Activated CD4-positive, alpha-beta memory T cell treated with anti-CD3 and anti-CD28 coated beads for 36 hours (primary cell): ENCODE measurements at places on chromosomes 1 and 21. TPM values are rescaled to one million over a fixed set of nuclear protein-coding genes. Genes with fewer than 3 reads are reported as not detected.
A peak's percentile ranks its signal among the peaks of the same experiment; 100 is the strongest.

The CSF3R gene
- total RNA-seq, result not detected

DNA sequence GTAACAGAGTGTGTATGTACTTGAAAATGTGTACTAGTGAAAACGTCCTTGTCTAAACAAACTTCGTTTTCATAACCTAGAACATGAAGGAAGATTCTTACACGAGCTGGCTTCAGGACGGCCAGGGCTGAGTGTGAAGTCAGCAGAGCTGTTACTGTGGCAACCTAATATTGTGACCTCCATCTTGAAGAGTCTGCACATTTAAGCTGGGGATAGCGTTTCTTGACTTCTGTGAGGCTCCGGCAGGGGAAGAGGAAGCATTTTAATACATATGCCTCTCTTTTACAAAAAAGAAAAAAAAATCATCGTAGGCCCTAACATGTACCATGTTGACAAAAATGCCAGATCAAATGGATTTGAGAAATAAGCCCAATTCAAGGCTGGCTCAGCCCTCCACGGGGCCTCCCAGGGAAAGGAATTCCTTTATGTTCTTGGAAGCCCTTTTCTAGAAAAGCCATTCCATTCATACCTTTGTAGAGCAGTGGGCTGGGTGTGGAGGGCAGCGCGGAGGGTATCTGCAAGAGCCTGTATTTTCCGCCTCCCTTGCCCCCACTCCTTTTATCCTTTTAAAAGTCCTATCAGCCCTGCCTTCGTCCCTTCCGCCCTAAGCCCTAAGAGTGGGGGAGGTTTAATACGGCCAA, 51.1 kb downstream of the SIM2 start:
- H3K27me3 ChIP-seq, result peaks cover 37% of the 10 kb centered on the region
- peaks cover 15% of the 10 kb centered on the region for H3K4me1 ChIP-seq
- H3K27ac ChIP-seq, result no peak overlapping the region
- DNase-seq, result no peak
- no peak overlapping the region for H3K4me3 ChIP-seq

DNA sequence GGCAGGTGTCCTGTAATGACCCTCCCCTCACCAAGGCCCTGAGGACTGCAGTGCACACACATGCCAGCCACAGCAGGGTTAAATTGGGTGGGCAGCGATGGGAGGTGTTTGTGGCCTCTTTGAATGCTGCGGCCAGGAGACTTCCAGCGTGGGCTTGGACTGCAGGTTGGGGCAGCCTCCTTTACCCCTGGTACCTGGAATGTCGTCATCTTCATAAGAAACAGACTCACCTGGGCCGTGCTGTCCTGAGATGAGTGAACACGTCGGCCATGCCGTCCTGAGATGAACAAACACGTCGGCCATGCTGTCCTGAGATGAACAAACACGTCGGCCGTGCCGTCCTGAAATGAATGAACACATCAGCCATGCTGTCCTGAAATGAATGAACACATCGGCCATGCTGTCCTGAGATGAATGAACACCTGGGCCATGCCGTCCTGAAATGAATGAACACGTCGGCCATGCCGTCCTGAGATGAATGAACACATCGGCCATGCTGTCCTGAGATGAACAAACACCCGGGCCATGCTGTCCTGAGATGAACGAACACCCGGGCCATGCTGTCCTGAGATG, 50.1 kb upstream of the COL6A1 start:
- H3K27me3 ChIP-seq, result peaks cover 19% of the 10 kb centered on the region
- peaks cover 5% of the 10 kb centered on the region for H3K36me3 ChIP-seq
- DNase-seq, result peak; percentile 71
- H3K4me3 ChIP-seq, result no peak overlapping the region

The KCNT2 gene
- not detected for total RNA-seq

DNA sequence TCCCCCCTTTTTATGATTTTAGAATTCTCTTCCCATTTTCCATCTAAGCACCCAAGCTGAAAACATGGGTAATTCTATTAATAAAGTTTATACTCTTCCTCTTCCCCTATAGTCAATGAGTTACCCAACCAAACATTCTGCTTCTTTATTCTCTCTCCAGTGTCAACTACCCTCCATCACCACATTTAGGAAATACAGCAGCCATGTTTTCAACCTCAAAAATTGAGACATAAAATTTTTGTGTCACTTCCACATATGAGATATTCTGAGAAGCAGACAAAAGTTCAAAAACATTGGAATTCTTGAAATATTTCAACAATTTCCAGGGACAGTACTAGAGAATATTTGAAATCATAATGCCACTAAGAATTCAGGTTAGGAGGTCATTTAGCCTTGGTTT, 64.8 kb upstream of the ATP1A1 start:
- no peak overlapping the region for H3K4me3 ChIP-seq
- DNase-seq, result no peak
- H3K27me3 ChIP-seq, result no peaks in the 10 kb centered on the region
- H3K36me3 ChIP-seq, result no peaks in the 10 kb centered on the region
- H3K27ac ChIP-seq, result no peak overlapping the region

DNA sequence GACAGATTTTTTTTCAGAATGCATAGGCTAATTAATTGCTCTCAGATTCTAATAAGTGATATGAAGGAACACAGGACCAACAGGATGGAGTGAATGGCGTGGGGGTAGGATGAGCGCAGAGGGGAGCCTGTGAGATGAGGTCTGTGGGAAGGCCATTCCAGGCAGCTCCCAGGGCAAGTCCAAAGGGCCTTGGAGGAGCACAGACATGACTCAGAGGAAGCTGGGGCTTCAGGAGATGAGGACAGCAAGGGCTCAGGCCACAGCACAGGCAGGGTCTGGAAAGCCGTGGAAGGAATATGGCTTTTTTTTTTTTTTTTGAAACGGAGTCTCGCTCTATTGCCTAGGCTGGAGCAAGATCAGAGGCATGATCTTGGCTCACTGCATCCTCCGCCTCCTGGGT, 35.1 kb downstream of the FMN2 start:
- no peak overlapping the region for H3K4me3 ChIP-seq
- H3K36me3 ChIP-seq, result no peaks in the 10 kb centered on the region
- no peaks in the 10 kb centered on the region for H3K4me1 ChIP-seq
- no peak for DNase-seq

GRCh38 chr1:211559222-211560010, 19.5 kb downstream of the SLC30A1 start:
- H3K36me3 ChIP-seq, result no peaks in the 10 kb centered on the region
- no peak for DNase-seq
- no peak overlapping the region for H3K27ac ChIP-seq
- H3K27me3 ChIP-seq, result peaks cover 1% of the 10 kb centered on the region
- H3K4me3 ChIP-seq, result no peak overlapping the region

DNA sequence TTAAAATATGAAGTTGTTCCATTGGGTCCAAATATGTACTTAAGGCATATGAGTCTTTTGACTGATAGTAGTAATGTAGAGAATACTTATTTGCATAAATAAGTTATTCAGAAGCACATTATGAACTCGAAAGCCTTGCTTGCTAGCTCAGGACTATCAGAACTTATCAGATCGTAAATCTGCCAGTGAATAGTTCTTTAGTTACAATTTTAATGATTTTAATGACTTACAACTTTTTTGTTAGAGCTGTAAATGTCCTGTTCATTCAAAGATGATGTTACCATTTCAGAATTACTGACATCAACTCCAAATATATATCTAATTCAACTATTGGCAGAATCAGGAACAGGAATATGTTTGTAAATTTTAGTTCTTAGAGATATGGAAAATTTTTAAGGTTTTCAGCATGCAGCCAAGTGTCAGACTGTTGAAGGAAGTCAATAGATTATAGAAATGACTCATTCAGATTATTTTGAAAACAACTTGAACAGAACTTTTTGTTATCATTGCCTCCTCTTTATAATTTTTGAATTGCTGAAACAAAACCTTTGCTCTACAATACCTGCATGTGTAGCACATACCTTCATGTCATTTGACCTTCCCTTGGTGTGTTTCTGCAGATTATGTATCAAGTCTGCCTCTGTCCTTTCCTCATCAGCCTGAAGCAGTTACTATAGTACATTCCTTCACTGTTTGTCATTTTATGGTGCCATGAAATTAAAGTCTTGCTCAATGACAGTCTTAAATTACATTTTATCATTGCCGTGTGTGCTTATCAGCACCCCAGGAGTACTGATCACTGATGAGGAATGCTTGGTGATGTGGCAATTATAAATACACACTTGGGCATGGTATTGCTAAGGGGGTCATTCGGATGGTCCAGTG, 44.9 kb downstream of the LRRC8D start:
- H3K27me3 ChIP-seq, result no peaks in the 10 kb centered on the region
- no peak for DNase-seq
- no peak overlapping the region for H3K27ac ChIP-seq
- H3K36me3 ChIP-seq, result peaks cover 25% of the 10 kb centered on the region
- H3K4me3 ChIP-seq, result no peak overlapping the region

GRCh38 chr1:118294875-118295642, 110.0 kb upstream of the SPAG17 start:
- H3K27ac ChIP-seq, result no peak overlapping the region
- no peak for DNase-seq
- H3K4me1 ChIP-seq, result no peaks in the 10 kb centered on the region
- H3K36me3 ChIP-seq, result no peaks in the 10 kb centered on the region

The DMBX1 gene
- total RNA-seq, result 0.10 TPM

DNA sequence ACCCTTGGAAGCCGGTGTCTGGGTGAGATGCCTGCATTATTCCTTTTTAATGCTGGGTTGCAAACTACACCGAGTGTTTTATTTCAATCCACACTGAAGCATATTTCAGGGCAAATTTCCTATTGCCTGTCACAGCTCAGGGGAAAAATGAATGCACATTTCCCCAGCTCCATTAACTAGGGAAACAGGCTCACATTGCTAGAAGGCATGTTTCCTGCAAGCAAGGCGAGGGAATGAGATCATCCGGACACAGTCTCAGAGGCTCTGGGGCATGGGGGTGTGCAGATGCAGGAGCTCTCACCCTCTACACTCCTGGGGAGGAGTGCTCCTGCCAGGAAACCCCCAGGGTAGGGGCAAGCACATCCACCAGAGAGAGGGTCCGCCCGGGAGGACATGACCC, 24.6 kb downstream of the SYT2 start:
- no peaks in the 10 kb centered on the region for H3K4me1 ChIP-seq
- H3K4me3 ChIP-seq, result no peak overlapping the region
- no peak overlapping the region for H3K27ac ChIP-seq

The MYCL gene
- total RNA-seq, result not detected

- no peak overlapping the region for H3K4me3 ChIP-seq
- no peak overlapping the region for H3K27ac ChIP-seq
- H3K4me1 ChIP-seq, result peaks cover 8% of the 10 kb centered on the region
- peaks cover 53% of the 10 kb centered on the region for H3K36me3 ChIP-seq
Observed at GRCh38 chr1:222728746-222729145, 8.3 kb upstream of the FAM177B start.

DNA sequence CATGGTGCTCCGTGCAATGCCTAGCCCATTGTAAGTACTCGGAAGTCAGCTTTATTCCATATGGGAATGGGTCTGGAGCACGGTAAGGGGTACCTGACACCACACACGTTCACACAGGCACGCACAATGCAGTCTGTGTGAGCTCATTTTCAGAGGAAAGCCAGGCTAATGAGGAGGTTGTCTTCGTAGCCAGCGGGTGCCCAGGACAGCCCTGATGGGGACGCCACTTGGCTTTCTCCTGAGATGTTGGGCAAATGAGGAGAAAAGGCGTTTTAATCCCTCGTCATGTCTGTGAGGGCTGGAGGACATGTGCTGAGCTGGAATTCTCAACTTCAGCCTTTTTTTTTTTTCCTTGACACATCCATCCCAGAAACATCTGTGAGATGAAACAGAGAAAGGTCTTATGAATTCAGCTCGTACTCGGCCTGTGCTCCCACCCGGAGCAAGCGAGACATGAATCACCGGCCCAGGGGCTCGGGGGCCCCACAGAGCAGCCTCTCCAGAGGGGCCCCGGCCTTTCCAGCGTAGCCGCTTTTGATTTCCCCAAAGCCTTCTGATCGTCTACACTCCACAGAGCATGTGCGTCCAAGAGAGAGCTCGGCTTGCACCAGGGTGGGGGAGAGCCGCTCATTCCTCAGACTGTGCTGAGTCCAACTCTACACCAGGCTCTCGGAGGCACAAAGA, 125.1 kb downstream of the EPHB2 start:
- H3K27ac ChIP-seq, result no peak overlapping the region
- peaks cover 6% of the 10 kb centered on the region for H3K27me3 ChIP-seq
- H3K4me1 ChIP-seq, result no peaks in the 10 kb centered on the region
- H3K4me3 ChIP-seq, result no peak overlapping the region
- no peaks in the 10 kb centered on the region for H3K36me3 ChIP-seq

DNA sequence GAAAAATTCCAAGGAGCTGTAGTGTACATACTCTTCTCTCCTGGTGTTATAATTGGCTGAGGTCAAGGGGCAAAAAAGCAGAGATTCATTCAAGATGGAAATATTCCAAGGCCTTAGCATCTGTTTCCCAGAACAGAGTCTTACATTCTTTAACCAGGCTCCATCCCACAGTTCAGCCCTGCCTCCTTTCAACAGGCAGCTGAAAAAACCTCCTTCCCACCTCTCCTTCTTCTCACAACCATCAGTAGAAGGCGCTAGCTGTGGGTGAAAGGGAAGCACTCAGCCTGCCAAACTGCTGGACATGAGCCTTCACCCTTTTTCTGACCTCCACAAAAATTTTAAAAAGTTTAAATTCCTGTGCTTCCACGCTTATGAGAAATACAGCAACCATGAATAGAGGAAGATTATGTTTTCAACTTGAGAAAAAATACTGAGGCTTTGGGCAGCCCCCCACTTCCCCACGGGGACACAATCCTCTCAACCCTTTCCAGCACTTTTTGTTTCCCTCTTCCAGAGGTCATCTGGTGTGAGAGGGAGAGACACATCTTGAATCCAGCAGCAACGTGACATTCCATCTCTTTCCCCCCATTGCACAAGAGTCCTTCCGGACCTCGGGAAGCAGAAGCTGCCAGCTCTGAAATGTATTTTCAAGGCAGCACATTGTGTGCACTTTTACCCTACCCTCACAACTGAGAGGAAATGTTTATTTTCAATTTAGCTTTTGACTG, 43.2 kb upstream of the FMO2 start:
- no peak for DNase-seq
- H3K4me3 ChIP-seq, result no peak overlapping the region
- no peaks in the 10 kb centered on the region for H3K4me1 ChIP-seq
- H3K36me3 ChIP-seq, result no peaks in the 10 kb centered on the region

- H3K4me1 ChIP-seq, result no peaks in the 10 kb centered on the region
- no peaks in the 10 kb centered on the region for H3K36me3 ChIP-seq
- DNase-seq, result no peak
- H3K27me3 ChIP-seq, result no peaks in the 10 kb centered on the region
Observed at GRCh38 chr1:57088653-57089052, 122.8 kb upstream of the C8B start.

DNA sequence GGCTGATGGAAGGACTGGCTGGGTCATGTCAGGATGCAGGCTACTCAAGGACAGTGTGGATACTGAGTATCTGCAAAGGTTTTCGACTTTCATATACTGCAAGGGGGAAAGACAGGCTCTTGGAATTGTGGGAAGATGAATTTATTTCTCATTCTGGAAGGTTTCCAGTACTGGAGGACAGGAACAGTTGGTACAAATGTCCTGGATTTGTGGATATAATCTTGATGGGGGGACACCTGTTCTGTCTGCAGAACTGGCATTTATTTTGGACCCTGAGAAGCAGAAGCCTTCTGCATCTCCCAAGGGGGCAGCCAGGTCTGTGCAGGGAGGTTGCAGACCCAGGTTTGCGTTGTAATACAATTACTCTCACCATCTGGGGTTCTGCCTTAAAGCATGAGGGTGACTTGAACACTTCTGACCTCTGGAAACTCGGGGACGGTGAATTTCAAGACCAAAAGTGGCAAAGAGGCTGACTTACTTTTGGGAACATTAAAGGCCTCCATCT, 65.8 kb downstream of the NOS1AP start:
- H3K27ac ChIP-seq, result no peak overlapping the region
- DNase-seq, result no peak
